Cortex of kidney (tissue), 1 donor: ENCODE measurements at places on chromosomes 3 and 15.

GRCh38 chr3:32045091-32045915 is 61.1 kb upstream of the GPD1L start:
- DNase-seq, result no peak

- no peak for DNase-seq
Observed at GRCh38 chr15:89790661-89791060, 14.5 kb downstream of the MESP2 start.

DNA sequence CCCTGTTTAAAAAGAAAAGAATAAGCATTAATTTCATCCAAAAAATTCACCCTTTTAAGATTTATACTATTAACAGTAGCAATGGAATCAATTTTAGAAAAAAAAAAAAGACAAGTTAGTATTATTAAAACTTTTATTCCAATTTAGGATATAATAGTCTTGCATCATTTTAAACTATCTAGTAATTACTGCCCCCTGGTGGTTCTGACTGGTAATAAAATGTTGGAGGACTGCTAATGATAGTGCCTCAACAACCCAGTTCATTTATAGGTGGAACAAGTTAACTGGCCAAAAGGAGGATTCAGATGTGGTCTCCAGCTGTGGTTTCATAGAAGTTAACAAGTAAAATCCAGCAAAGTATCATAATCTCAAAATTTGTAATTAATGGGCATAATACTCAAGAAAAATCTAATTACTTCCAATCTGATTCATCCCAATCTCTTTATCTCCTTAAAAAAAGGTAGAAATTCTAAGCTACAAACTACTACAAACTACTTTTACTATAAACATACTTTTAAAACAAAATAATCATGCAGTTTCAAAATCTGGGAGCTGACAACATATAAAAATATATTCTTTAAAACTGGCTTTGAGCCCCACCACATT is 30.7 kb upstream of the WDR49 start:
- DNase-seq, result no peak

DNA sequence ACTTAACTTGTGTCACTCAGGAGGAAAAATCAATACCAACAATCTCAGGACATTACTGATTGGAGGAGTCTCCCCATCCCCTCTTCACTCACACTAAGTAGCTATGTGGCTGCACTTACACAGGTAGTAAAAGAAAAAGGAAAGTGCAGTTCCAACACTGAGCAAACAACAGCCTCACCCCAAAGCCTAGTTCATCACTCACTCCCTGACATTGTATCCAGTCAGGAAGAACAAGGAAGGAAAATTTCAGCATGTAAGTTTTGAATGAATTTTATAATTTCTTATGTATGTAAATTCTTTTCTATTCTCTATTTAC is 273.4 kb downstream of the IGSF11 start:
- DNase-seq, result no peak

GRCh38 chr3:153552887-153553604 is 391.0 kb downstream of the RAP2B start:
- no peak for DNase-seq

DNA sequence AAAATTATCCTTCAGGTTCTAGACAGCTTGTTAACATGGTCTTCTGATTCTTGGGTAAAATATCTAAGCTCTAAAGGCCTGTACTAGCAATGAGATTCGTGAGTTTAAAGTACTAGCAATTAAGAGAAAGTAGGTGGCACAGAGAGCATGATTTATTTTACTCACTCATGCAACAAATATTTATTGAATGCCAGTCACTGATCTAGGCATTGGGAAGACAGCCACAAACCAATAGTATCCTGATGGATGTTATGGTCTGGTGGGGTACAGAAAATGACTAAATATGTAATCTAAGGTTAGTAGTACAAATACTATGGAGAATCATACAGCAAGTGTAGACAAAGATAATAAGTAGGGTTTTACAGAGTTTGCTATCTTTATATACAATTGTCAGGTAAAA is 751.3 kb downstream of the ZNF385D start:
- DNase-seq, result no peak

DNA sequence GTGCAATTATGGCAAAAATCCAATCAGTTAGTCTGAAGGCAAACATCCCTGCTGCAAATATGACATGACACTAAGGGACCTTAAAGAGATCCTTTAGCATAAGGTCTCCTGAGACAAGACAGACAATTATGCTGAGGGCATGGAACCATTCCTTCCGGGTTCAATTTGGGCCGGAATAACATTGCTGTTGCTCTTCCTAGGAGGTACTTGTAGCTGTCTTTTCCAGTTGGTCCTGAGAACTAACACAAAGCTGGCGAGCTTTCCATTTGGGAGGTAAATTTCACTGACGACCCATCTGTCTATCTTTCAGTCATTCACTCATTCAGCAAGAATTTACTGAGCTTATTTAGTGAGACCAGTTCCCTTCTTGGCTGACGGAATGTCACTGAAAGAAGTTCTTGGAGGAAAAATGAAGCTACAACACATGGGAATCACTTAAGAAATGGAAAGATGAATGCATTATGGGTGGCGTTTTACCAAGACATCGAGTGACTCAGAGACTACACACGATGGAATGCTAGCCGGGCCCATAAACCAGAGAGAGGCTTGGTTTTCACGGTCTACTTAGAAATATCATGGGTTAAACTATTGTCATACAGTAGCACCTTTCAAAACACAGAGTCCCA is 215.5 kb downstream of the PDZRN3 start:
- no peak for DNase-seq

DNA sequence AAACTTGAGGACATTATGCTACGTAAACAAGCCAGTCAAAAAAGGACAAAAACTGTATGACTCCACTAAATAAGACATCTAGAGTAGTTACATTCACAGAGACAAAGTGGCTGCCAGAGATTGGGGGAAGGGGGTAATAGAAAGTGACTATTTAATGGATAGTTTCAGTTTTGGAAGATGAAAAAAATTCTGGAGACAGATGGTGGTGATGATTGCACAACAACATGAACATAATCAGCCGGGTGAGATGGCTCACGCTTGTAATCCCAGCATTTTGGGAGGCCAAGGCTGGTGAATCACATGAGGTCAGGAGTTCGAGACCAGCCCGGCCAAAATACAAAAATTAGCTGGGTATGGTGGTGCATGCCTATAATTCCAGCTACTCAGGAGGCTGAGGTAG is 40.6 kb downstream of the DPP8 start:
- no peak for DNase-seq

- DNase-seq, result no peak
Observed at GRCh38 chr15:83830381-83830780, 176.5 kb downstream of the ADAMTSL3 start.

GRCh38 chr3:58833491-58833890 is 166.9 kb upstream of the FAM3D start:
- no peak for DNase-seq

- no peak for DNase-seq
Observed at GRCh38 chr3:191366675-191367074, 36.3 kb upstream of the UTS2B start.

DNA sequence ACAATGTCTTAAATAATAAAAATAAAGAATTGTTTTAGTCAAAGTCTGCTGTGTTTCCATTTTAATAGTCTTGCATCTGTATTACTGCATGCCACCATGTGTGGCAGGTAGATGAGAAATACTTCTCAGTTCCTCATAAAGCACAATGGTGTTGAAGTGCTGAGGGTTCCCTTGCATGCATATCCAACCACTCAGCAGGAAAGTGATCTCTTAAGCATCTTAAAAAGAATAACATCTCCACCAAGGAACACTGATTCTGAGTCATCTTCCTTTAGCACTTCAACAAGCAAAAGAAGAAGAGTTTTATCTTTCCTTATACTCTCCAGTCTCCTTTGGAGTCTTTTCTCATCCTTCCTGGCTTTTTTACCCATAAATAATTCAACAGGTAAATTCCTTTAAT is 602.0 kb downstream of the TBL1XR1 start:
- DNase-seq, result no peak

DNA sequence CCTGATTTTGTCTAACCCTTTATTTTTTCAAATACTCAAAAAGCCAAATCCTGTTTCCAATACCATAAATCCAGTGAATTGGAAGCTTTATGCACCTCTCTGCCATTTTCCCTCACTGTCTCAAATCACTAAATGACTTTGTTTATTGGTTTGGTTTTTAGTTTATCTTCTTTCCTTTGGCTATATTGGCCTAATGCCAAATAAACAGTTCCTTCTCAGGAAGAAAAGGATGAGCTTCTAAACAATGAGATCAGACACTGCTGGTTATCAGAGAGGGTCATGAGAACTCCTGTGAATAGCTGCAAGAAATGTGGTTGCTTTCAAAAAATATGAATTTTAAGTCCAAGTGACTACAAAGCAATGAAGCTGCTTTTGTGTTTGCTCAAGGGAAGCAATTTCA is 359.9 kb downstream of the MECOM start:
- no peak for DNase-seq

DNA sequence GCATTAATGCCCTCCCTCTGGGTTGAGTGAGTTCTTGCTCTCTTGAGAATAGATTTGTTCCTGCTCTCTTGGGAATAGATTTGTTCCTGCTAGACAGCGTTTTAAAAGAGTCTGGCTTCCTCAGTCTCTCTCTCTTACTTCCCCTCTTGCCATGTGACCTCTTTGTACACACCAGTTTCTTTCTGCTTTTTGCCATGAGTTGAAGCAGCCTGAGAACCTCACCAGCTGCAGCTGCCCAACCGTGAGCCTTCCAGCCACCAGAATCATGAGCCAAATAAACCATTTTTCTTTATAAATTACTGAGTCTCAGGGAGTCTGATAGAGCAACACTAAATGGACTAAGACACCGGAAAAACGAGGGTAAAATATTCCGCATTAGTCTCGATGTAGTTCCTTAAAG is 253.6 kb downstream of the CNTN6 start:
- DNase-seq, result no peak

GRCh38 chr3:17639765-17640164 is 102.7 kb downstream of the TBC1D5 start:
- DNase-seq, result no peak

GRCh38 chr15:27244047-27244446 is 273.1 kb downstream of the GABRG3 start:
- no peak for DNase-seq

GRCh38 chr3:42130329-42131070 is 39.3 kb downstream of the TRAK1 start:
- no peak for DNase-seq

DNA sequence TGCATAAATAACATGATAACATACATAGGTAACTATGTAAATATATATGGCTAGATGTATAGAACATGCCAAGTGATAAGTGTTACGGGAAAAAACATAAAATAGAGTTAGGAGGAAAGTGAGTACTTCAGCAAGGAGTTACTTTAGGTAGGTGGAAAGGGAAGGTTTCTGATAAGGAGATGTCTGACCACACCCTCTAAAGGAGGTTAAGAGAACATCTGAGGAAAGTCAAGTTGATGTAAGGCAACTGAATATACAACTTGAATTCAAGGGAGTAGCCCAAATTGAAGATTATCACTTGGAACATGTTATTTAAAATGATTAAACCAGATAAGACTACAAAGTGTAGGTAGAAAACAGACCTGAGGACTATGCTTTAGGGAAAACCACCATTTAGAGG is 13.8 kb downstream of the PIERCE2 start:
- no peak for DNase-seq

DNA sequence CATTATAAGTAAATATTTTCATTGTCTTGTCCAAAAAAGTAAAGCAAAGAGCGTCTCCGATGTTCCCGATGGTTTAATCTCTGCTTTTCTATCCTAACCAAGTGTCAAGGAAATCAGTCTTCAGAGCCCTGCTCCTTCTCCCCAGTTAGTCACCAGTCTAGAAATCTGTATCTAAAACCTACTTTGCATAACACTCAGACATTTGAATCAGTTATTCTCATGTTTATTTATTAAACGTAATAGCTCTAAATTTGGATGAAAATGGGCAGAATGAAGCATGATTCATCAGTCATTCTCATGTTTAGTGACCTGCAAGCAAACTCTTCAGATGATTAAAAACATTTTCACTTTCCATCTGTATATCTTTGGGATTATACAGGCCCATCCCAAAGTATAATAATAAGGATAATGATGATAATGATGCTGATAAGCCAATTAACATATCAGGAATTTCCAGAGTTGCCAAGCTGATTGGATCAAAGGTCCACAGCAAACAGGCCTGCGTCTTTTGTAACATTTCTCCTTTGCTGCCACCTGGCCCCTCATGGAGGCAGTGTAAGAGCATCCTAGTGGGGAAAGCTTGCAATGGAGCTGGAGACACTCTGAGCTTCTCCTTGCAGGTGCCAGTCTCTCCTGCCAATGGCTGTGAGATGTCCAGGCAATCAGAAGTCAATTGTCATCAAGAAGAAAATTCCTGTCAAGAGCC is 273.9 kb downstream of the IGSF11 start:
- no peak for DNase-seq

DNA sequence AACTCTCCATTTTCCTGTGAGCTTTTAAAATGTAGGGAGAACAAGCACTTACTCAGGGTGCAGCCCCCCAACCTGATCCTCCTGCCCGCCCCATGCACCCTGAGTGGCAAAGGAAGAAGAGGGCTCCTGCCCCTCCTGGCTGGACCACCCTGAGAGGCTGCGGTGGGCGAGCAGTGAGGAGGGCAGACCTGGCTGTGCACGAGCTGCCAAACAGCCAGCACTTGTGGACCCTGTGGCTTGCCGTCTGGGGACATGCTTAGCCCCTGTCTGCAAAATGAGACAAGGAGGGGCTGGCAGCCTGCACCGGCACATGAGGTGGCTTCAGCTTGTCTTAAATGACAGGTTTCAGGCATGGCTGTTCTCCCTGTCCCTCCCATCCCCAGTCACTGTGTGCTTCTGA is 18.6 kb downstream of the ATP10A start:
- no peak for DNase-seq

DNA sequence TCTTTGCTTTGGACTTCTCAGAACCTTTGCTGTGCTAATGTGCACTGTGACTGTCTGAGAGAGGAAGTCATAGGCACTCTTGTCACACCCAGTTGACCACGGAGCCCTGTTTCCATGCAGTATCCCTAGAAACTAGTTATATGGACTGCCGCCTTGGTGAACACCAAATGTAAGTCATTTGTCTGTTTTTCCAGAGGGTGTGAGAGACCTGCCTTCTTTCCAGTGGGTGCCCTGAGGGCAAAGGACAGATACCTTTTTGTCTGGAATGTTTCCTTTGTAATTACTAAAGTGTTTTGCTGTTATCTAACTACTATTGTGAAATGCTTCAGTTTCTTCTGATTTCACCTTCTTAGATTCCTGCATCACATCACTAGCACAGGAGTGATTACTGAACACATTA is 91.8 kb downstream of the LARS2 start:
- DNase-seq, result no peak

DNA sequence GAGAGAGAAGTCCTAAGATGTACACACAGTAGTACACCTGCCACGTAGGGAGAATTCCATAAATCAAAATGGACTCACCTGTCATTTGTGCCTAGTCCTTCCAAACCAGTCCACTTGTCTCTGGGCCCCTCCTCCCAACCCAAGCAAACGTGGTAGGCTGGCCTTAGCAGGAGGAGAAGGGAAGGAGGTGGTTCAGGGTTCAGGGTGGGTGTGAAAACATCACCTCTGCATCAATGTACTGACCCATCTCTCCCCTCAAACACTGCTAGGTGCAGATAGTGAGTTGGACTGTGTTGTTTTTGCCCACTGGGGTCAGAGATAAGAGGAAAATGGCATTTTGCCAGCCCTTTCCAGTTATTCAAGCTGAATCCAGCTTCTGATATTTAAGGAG is 99.3 kb downstream of the MME start:
- DNase-seq, result no peak
